ENCODE measurements at places on chromosomes 7 and 10.

DNA sequence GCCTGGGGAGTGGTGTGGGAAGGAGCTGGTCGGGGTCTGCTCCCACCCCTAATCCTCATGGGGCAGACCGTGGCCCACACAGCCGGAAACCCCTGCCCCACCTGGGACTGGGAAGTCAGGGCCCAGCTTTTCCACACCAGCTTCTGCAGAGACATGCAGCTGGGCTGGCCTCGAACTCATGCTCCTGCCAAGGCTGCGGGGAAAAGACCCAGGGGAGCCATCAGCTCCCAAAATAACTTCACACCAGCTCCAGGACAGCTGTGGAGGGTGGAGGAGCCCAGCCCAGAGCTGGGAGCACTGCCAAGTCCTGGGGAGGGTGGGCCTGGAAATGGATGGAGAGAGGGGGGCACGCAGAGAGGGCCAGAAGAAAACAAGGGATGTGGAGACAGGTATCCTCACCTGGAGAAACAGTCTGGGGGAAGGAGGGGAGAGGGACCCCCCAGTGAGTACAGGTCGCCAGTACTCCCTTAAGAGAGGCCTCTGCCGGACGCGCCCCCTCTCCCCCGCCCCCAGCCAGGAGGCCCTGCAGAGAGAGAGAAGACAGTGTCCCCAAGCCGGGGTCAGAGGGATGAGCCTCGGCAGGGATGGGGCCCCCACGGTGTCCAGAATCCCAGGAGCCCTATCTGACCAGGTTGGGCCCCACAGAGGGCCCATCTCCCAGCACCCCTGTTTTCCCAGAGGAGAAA, 11.5 kb upstream of the GRIFIN start:
- DNase-seq, result no peak

DNA sequence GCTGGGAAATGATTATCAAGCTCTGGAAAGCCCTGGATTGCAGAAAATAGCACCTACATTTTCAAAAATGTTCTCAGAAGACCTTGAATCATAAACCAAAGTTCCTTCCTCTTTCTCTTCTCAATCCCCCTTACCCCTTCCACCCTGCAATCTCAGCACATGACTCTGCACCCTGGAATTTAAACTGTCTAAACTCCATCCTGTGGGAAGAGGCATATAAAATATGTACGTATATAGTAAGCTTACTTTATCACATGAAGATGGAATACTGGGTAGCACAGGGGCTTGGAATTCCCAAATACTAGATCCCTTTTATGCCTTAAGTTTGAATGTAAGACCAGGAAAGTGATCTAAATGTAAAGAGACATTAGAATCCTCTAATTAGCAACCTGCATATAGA, 7.7 kb downstream of the AGMO start:
- DNase-seq, result no peak

DNA sequence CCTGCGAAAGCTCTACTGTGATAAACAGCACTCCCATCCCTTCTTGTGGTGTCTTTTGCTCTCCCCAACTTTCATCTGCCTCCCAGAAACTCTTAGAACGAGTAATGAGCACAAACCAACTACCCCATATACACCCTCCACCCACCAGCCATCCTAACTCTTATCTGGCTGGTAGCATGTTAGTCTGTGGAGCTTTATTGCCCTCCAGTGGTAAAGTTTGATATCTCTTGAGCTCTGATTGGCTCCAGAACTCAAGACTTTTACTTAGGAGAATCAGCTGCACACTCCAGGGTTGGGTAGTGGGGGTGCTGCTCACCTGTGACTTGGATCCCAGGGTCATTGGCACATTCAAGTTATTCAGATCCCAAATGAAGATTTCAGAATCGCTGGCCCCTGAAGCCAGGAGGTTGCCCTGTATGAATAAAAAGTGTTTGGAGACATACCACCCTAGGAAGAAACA, 10.9 kb downstream of the SEC31B start:
- peak; percentile 86 for DNase-seq

GRCh38 chr7:111561654-111561903, 713 bp downstream of the IMMP2L start:
- DNase-seq, result no peak

Measured in eye (tissue), 1 donor.